ENCODE measurements at places on chromosomes 7 and 10. TPM values are rescaled to one million over a fixed set of nuclear protein-coding genes. Genes with fewer than 3 reads are reported as not detected.

- peak; percentile 50 for DNase-seq
- no peak overlapping the region for H3K4me3 ChIP-seq
- H3K27me3 ChIP-seq = no peaks in the 10 kb centered on the region
- no peaks in the 10 kb centered on the region for H3K36me3 ChIP-seq
Observed at GRCh38 chr10:5526691-5527331, 2.0 kb downstream of the CALML3 start.

- H3K27ac ChIP-seq = no peak overlapping the region
- no peak for DNase-seq
- H3K36me3 ChIP-seq = no peaks in the 10 kb centered on the region
- H3K4me3 ChIP-seq = no peak overlapping the region
- H3K27me3 ChIP-seq = no peaks in the 10 kb centered on the region
Observed at GRCh38 chr10:127082651-127083050, 113.7 kb downstream of the INSYN2A start.

Gene CALN1
- polyA plus RNA-seq = not detected

GRCh38 chr7:84363741-84364140, 169.2 kb upstream of the SEMA3A start:
- H3K4me3 ChIP-seq = no peak overlapping the region
- H3K27me3 ChIP-seq = no peaks in the 10 kb centered on the region
- no peaks in the 10 kb centered on the region for H3K36me3 ChIP-seq
- DNase-seq = no peak

Gene TAS2R41
- not detected for polyA plus RNA-seq

GRCh38 chr7:77626586-77627308, 69.5 kb upstream of the RSBN1L start:
- peaks cover 87% of the 10 kb centered on the region for H3K36me3 ChIP-seq
- H3K27me3 ChIP-seq = no peaks in the 10 kb centered on the region
- peaks cover 3% of the 10 kb centered on the region for H3K4me1 ChIP-seq
- no peak for DNase-seq
- no peak overlapping the region for H3K4me3 ChIP-seq

- H3K4me1 ChIP-seq = peaks cover 41% of the 10 kb centered on the region
- peak overlapping the region; percentile 54 for H3K27ac ChIP-seq
- no peaks in the 10 kb centered on the region for H3K27me3 ChIP-seq
- no peak for DNase-seq
- H3K36me3 ChIP-seq = no peaks in the 10 kb centered on the region
Observed at GRCh38 chr7:36192053-36192824, 39.2 kb downstream of the EEPD1 start.

DNA sequence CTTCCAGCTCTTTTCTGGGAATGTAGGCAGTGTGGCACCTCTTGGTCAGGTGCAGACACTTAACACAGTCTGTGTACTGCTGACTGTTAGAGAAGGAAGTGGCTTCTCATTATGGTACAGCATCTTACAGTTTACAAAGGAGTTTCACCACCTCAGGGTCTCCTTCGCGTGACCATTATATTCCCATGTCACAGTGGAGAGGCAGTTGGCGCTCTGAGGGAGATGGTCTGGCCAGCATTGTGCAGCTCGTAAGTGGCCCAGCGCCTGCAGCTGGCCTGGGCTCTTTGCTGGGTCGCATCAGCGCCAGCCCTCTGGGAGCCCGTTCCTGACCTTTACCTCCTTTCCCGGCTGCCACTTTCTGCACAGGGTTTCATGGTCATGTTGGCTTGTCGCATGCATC, 15.4 kb downstream of the TSPAN15 start:
- H3K27ac ChIP-seq = peak overlapping the region; percentile 85
- H3K4me3 ChIP-seq = no peak overlapping the region
- H3K27me3 ChIP-seq = no peaks in the 10 kb centered on the region
- no peaks in the 10 kb centered on the region for H3K36me3 ChIP-seq
- peaks cover 32% of the 10 kb centered on the region for H3K4me1 ChIP-seq
- peak; percentile 62 for DNase-seq

GRCh38 chr10:92640107-92640506, 47.2 kb downstream of the KIF11 start:
- no peak overlapping the region for H3K27ac ChIP-seq
- no peak overlapping the region for H3K4me3 ChIP-seq
- no peaks in the 10 kb centered on the region for H3K4me1 ChIP-seq

- no peaks in the 10 kb centered on the region for H3K4me1 ChIP-seq
- no peaks in the 10 kb centered on the region for H3K36me3 ChIP-seq
- H3K27me3 ChIP-seq = no peaks in the 10 kb centered on the region
Observed at GRCh38 chr7:115561335-115562110, 469.0 kb downstream of the TFEC start.

DNA sequence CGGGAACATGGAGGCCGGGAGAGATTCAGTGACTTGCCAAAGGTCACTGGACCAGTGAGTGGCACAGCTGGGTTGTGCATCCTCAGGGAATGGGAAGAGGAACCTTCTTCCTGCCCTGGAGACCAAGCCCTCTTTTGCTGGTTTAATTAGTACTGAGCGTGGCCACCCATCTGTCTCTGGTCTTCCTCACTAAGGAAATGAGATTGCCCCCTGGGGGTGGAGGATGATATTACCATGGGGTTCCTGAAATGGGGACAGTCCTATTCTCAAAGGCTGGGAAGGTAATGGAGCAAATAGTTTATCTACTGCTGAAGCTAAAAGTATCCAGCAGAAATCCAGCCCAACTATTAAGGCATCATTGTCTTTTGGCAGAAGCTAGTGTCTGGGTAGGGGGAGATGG, 98.6 kb upstream of the FGFR2 start:
- DNase-seq = no peak
- no peaks in the 10 kb centered on the region for H3K36me3 ChIP-seq
- no peak overlapping the region for H3K4me3 ChIP-seq
- peaks cover 6% of the 10 kb centered on the region for H3K27me3 ChIP-seq
- H3K4me1 ChIP-seq = no peaks in the 10 kb centered on the region

DNA sequence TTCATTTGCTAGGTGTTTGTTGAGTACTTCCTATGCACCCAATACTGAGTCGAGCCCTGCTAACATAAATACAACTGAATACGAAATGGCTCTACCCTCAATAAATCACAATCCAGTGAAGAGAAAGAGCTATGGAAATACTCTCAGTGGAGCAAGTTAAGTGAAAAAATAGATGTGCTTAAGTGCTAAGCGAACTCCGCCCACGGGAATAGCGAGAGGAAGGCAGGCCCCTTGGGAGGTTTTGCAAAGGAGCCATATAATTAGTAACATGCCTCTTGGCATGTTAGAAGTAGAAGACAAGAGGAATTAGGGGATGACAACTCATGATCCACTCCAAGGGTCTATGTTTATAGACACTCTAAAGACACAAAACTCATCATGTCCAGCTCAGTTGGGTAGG, 42.8 kb upstream of the TSPAN33 start:
- H3K27me3 ChIP-seq = no peaks in the 10 kb centered on the region
- no peak overlapping the region for H3K27ac ChIP-seq
- no peak for DNase-seq
- H3K36me3 ChIP-seq = no peaks in the 10 kb centered on the region
- H3K4me3 ChIP-seq = no peak overlapping the region

DNA sequence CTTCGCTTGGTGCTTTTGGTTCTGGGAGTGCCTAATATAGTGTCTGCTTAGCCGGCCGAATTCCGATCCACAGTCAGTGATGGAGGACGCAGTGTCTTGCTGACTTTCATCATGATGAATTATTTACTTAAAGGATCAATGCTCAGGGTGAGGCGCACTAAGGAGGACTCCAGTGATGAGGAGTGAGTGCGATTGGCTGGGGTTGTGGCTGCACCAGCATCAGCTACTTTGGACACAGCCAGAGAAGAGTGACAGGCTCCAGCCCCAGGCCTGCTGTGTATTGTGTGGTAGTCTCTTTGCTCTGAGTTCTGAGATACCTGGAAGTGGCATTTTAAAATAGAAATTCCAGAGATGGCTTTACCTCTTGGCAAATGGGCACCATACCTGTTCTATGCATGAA, 73.3 kb upstream of the ANLN start:
- DNase-seq = no peak
- no peaks in the 10 kb centered on the region for H3K27me3 ChIP-seq
- no peaks in the 10 kb centered on the region for H3K36me3 ChIP-seq
- H3K4me3 ChIP-seq = no peak overlapping the region
- no peak overlapping the region for H3K27ac ChIP-seq

DNA sequence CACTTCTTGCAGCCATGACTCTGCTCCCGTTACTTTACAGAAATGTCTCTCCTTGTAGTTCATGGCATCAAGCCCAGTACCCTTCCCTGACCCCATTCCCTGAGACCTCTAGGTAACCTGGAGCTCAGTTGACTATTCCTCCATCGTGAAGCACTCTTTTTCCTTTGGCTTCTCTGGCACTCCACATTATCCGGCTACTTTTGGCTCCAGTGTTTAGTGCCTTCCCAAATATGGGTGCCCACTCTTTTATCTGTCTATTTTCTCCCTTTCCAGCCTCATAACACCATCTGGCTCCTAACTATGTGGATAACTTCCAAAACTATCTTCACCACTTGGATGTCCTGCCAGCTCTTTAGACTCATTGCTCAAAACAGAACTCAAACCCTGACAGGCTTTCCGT, 744.7 kb upstream of the GALNT17 start:
- H3K27me3 ChIP-seq = no peaks in the 10 kb centered on the region
- DNase-seq = no peak
- H3K4me3 ChIP-seq = no peak overlapping the region
- H3K27ac ChIP-seq = no peak overlapping the region

- no peaks in the 10 kb centered on the region for H3K4me1 ChIP-seq
- no peak overlapping the region for H3K4me3 ChIP-seq
- DNase-seq = no peak
Observed at GRCh38 chr10:11363497-11363896, 248.0 kb downstream of the USP6NL start.

Measured in spleen (tissue), 13 donors.